ENCODE measurements at places on chromosomes 7 and 10.

GRCh38 chr10:79127151-79127961 is 58.6 kb downstream of the ZMIZ1 start:
- DNase-seq = no peak

DNA sequence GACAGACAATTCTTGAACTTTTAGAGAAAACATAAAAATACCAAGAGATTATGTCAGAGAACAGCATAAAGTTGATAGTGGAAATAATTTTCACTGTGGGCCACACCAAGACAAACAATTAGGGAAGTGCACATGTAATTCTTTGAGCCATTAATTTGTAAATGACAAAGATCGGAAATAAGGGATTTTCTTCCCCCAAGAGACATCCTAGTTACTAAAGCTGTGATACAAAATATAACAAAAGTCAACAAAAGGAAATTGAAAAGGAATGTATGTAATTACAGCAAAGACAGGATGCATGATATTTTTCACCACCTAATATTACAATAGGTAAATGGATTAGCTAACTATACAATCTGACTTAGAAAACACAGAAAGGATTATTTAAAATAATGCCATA is 12.4 kb upstream of the LRRC72 start:
- no peak for DNase-seq

DNA sequence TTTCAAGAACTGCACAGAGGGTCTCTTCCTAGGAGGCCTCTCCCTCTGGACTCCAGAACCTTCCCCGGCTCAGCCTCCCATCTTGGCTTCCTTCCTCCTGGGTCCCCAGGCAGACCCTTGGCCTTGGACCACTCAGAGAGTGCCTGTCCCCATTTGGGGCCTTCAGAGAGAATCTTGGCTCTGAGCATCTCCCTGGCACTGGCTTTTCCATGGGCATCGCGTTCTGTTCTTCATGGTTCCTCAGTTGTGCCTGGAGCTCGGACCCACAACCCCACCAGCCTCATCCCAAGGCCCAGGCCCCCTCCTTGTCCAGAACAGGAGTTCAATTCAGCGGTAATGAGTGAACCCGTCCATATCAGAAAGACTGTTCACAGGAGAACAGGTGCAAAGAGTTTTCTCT is 73.4 kb downstream of the VIPR2 start:
- no peak for DNase-seq

DNA sequence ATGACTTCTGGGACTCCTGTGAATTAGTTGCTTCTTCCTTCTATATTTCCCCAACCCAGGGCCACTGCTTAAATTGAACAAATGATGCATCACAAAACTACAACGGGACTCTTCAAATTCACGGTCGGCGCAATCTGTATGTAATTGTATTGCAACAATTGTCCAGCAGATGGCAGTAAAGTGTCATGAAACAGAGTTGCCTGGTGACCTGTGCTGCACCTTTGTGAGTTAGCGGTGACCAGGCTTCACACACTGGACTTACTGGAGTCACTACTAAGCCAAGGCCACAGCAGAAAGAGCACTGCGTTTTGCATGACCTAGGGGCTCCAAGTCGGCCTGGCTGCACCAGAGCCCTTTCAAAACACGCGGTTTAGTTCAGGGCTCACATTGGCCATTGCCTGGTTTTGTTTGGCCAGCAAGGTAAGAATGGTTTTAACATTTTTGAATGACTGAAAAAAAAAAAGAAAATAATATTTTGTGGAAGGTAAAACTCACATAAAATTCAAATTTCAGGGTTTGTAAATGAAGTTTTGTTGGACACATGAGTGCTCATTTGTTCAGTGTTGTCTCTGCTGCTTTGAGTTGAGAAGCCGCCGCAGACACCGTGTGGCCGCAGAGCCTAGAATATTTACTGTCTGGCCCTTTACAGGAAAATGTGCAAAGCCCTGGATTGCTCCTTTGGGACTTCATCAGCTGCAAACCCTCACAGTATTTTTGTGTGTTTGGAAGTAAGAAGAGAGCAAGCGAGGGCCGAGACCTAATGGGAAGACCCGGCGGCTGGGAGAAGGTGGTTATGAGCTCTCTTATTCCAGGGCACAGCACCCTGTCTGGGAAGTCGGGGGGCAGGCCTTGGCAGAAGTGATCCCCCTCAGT is 23.2 kb upstream of the ZNF32 start:
- peak; percentile 66 for DNase-seq

DNA sequence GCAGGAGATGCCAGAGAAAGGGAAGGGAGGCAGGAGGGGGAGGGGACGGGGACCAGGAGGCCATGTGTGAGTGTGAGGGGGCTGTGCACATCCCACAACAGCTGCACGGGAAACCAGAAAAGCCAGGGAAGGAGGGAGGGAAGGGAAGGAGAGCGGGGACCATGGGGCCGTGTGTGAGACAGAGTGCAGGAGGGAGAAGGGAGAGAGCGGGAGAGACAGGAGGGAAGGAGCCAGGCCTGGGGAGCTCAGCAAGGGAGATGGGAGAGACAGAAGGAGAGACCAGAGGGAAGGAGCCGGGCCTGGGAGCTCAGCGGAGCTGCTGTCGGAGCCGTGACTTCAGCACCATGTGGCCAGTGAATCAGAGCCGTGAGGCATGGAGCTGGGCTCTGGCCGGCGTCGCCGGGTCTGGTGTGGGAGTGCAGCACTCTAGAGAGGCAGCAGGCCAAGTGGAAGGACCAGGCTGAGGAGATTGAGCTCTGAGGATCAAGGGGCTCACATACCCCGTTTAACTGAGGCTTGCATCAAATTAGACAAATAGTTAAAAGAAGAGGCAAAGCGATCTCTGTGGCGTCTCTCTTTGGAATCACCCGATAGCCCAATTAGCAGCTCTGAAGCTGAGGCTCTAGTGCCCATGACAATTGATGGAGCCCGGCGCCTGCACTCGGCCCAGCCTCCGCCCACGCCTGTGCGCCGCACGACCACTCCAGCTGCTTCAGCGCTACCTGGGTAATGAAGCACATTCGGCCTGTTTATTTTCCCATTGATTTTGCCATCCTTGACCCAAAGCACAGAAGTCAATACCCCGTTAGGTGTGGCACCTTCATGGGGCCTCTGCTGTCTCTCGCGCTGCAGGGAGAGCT is 150.4 kb downstream of the MAD1L1 start:
- no peak for DNase-seq

DNA sequence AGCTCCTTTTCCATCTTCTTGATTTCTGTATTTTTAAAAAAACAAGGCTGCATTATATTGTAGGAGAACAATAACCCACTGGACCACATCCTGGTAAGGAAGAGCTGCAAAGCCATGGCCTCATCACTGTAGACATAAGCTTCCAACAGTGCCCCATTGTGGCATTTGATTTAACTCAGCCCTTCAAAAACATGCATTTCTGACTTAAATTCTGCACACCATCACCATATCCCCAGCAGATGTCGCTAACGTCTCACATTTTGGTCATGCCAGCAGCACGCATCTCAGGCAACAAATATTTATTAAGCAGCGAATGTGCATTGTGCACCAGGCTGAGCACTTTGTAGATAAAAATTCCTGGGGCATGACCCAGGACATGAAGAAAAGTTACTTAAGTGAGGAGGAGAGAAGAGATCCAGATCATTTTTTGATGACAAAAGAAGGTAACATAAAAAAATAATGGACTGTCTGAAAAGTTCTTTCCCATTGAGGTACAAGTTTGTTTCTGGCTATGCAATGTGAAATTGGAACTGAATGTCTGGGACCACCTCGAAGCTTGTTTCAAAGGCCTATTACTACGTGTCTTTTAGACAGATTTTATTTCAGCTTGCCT is 164.6 kb upstream of the CDCA7L start:
- DNase-seq = peak; percentile 79

DNA sequence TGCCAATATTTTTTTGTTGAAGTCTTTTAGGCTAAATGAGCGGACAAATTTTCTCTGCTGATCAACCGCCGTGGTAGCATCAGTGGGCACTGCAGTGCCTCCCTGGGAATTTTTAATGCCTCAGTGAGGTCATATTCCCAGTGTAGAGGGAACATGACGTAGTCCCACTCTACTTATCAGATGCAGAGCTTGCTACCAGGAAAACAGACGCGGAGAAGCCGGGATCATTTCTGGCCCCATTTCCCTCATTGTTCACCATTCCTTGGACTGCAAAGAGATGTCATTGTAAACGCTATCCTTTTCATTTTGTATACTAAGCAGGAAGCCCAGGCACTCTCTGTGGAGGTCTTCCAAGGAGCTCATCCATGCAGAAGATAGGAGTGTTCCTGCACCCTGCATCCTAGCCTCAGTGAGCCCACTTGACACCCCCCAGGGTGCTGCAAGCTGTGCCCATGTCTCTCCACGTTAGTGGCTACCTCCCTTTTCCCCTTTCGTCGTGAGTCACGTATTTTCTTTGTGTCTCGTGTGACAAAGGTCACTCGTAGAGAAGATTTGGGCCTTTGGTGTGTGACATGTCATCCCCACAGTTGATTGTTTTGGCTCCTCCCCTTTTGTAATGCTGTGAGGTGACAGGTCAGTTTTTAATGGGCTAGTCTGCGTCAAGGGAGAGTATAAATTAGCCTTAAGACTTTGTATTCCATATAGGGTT is 145.5 kb downstream of the TCF7L2 start:
- DNase-seq = no peak

GRCh38 chr7:115023219-115023618 is 101.3 kb downstream of the MDFIC start:
- no peak for DNase-seq

- DNase-seq = no peak
Observed at GRCh38 chr7:100093498-100093897, 4.7 kb downstream of the COPS6 start.

DNA sequence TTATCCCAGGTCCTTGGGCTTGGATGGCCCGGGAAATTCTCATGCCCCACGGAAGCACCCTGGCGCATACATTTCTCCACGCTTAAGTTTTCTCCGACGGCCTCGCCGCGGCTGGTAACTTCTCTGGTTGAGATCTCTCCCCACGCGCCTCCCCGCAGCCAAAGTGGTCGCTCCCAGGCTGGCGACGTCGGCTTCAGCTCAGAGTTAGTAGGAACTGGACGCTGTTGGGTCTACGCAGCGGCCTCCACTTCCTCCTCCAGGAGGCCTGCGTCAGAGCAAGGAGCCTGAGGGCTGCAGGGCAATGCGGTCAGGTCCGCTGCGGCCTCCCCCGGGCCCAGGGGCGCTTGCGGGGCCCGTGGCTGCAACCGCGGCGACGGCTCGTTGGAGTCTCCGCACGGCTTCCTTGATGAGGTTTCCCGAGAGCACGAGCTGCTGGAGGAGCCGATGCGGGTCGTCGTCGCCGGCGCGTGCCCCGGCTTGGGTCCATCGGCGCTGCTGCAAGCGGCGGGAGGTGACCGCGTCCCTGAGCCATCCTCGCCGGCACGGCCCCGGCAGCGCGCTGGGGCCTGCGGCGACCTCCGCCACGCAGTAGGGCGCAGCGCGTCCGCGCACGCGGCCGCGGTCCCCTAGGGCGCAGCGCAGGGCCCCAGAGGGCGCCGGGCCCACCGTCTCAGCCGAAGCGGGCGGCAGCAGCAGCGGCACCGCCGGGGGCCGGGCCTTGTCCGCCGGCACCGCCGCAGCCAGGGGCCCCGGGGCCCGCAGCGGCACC is 744 bp downstream of the FRAT2 start:
- peak; percentile 44 for DNase-seq

GRCh38 chr7:18771834-18772566 is 276.5 kb downstream of the HDAC9 start:
- no peak for DNase-seq

DNA sequence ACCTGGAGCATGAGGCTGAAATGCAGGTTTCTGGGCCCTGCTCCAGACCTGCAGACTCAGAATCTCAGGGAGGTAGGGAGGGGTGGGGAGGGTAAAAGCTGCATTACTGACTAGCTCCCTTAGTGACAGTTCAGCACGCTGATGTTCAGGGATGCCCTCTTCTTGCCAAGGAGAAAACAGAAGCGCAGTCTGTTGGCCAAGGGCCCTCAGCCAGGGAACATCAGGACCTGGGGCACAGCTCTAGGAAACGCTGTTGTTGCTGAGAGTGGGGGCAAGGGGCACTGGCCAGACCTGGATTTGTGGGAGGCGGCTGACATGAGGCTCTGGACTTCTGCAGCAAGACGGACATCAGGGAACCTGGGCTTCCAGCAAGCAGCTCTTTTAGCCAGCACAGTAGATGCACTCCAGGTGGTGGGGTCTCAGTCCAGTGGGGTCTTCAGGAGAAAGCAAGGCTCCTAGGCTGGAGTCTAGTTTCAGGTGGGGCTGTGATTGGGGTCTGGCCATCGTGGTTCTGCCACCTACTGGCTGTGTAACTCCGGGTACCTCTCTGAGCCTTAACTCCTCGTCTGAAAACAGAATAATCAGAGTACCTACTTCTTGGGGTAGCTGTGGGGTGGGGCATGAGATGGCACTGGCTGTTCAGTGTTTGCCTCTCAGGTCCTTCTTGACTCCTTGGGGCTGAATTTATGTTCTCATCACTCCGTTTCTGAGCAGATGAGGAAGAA is 72.9 kb upstream of the PRLHR start:
- no peak for DNase-seq

GRCh38 chr7:17968791-17969715 is 28.8 kb upstream of the SNX13 start:
- no peak for DNase-seq

DNA sequence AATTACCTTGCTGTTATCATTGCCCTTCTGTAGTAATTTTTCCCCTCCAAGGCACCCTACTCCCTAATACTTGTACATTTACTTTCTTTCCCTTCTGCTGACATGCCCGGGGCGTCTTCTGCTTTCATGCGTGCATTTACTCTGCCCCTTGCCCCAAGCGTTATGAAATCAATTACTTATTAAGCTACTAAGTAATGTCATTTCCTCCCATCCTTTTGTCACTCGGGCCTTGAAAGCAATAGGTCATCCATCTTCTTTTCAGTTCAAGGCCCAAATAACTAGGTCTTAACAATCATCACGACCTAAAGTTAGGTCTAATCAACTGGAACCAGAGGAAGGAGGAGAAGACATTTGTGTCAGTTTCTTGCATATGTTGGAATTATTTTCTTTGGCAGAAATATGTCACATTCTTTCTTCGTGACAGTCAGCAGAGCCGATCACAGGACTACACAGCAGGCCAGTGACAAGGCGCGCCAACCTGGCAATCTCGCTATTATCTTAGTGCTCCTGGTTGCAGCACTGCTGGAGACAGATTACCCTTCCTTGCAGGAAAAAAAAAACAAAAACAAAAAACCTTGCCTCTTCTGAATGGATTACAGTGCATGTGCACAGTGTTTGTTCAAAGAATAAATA is 179.2 kb downstream of the RELN start:
- DNase-seq = no peak

GRCh38 chr10:68074775-68075549 is at the start of gene HERC4:
Gene HERC4, minus strand, starts transcription at chr10:68075283. Its CDS starts 2,175 bp downstream, at chr10:68073108.
- DNase-seq = peak; percentile 91

DNA sequence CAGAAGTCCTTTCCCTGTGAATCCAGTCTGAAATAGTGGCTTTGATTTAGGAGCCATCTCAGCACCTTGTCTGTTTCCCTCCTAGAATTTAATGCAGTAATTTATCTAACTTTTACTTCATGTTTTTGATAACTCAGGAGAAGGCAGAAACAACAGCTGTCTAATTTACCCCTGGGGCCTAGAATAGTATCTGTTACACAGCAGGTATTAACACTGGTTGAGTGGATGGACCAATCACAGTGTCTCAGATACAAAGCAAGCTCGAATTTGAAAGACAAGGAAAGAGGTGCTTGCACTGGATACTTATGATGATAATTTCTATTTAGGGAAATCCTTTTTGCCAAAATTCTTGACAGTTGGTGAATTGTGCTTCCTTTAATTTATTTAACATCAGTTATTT is 23.4 kb downstream of the CHRM2 start:
- DNase-seq = no peak

All from activated CD4-positive, alpha-beta T cell treated with anti-CD3 and anti-CD28 coated beads, Interleukin-10, Interleukin-2, amounts not matched to agents 100 ng/mL and 50 ng/mL, durations not matched to agents 16 hours and 8 hours (primary cell).